ENCODE measurements at places on chromosomes 3 and 15.

DNA sequence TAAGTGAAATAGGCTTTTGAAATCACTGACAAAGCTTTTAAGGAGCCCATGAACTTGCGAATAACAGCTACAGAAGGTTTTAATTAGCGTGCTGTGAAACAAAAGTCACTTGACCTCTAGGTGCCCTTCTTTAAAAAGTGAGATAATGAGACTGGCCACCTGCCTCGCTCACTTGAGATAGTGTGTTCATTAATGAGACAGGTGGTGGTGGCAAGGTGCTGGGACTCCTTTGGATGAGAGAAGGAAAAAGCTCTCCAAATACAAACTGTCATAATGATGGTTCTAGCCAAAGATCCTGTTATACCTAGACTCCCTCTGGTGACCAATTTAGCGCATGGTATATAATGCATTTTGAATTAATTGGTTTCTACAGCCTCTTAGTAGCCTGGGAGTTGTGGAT lies 22.7 kb upstream of the IREB2 start:
- DNase-seq: no peak

GRCh38 chr3:141456301-141456625 lies 30.6 kb upstream of the RASA2 start:
- DNase-seq: peak; percentile 39

GRCh38 chr3:197001972-197002700 lies 27.5 kb downstream of the MELTF start:
- peak; percentile 47 for DNase-seq

DNA sequence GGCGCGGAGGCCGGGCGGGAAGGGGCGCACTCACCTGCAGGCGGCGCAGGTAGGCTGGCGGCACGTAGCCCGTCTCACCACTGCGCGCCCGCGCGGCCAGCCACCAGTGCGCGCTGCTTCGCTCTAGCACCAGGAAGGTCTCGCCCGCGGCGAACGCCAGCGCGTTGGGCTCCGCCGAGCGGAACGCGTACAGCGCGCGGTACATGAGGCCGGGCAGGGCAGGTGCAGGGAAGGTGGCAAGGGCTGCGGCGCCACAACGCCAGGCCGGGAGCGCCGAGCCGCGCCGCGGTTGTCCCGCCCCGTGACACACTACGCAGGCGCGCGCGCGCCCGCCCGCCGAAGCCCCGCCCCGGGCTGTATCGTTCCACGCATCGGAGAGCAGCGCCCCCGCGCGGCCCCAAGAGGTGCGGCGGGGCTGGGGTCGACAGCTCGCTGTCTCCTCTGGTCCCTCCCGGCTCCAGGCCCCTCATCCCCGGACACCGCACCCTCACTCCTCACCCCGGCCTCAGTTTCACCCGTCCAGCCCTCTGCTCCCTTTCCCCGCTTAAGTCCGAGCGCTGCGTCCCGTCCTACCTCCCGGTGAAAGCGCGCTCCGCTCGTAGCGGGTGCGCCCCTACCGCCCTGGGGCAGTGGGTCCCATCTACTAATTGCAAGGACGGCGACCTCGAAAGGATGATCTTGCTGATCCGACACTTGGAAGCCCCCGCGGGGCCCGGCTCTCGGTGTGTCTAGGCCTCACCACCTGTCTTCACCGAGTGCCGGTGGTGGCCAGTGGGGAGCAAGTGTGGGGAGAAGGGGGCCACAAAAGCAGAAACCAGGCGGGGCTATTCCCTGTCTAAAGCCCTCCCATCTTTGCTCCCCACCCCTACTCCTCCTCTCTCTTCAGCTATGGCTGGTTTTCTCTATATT lies at the start of gene NCKIPSD:
TSS of gene NCKIPSD (minus strand) at position 313 of the 909 bp plus-strand sequence. CDS start at position 205, 108 bp downstream.
- peak; percentile 92 for DNase-seq

GRCh38 chr3:101567528-101568317 lies 6.1 kb downstream of the TRMT10C start:
- no peak for DNase-seq

DNA sequence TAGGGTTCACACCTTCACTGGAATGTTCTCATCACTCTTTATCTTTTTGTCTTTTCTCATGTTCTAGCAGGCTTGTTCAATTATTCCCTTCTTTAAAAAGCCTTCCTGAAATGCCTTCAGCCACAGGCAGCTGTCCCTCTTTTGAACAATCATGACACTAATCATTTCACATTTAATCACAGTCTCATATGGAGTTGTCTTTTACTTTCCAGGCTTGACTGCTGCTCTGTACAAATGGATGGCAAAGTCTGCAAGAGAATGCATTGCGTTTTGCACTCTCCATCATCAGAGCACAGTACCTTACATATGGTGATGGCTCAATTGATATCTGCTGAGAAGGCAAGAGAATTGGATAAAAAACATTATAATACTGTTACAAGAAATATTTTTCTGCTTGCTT lies 529.8 kb downstream of the DIPK2A start:
- DNase-seq: no peak

GRCh38 chr15:42803436-42803835 lies 66.5 kb upstream of the CDAN1 start:
- DNase-seq: no peak

- DNase-seq: no peak
These were observed 2.7 kb downstream of the SLC6A20 start for GRCh38 chr3:45793482-45794176.

- DNase-seq: peak; percentile 65
These were observed 21.6 kb upstream of the PSTPIP1 start for GRCh38 chr15:76973362-76973743.
